ENCODE measurements at places on chromosomes 7 and 10.

GRCh38 chr10:53886325-53887300, 914.4 kb downstream of the PCDH15 start:
- no peak for DNase-seq

GRCh38 chr7:44331682-44332081, 6.3 kb upstream of the CAMK2B start:
- no peak for DNase-seq

- DNase-seq, result peak; percentile 14
Observed at GRCh38 chr10:125283191-125283835, 123.0 kb upstream of the CTBP2 start.

DNA sequence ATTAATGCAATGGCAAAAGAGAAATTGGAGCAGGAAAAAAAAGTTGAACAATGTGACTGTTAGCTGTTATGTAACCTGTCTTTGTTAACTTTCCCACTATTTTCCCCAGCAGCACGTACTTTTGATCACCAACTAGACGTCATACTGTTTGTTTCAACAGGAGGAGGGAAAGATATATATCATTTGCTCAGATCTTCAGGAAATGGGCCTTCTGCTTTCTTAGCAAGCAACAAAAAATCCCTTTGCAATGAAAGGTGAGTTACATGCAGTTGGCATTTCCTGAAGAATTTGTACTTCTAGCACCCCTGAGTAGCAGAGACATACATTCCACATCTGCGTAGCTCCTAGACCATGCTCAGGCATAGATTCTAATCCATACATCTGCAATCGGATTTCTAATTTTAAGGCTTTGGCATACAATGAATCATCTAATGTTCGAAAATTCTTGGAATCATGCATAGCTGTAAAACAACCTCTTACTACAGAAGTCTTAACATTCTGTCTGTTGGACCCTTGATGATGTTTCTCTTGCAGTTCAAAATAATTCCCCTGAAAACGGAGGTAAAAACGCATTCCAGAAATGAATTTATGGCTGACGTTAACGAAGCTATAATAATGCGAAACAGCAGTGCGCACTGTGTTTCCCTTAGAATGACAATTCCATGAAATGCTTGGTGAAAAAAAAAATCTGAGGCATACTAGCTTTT, 286.9 kb upstream of the MGMT start:
- no peak for DNase-seq

DNA sequence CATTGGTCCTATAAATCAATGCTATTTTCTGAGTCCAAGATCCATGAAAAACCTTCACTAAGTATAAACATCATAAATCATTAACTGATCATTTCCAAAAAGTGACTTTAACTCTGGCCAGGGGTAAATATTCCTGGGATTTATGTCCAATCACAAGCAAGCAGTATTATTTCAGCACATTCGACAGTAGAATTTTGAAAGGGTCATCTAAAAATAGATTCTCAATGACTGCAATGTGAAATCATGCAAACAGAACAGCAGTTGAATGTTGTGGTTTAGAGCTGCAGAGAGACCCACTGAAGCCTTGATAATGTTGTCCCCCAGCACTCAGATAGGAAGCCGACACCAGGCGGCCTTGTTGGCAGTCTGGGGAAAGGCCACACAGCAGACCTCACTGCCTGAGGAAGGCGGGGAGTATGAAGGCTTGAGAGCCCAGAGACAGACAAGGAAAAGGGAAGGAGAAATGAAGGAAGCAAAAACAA, 38.1 kb downstream of the FAM107B start:
- peak; percentile 47 for DNase-seq

DNA sequence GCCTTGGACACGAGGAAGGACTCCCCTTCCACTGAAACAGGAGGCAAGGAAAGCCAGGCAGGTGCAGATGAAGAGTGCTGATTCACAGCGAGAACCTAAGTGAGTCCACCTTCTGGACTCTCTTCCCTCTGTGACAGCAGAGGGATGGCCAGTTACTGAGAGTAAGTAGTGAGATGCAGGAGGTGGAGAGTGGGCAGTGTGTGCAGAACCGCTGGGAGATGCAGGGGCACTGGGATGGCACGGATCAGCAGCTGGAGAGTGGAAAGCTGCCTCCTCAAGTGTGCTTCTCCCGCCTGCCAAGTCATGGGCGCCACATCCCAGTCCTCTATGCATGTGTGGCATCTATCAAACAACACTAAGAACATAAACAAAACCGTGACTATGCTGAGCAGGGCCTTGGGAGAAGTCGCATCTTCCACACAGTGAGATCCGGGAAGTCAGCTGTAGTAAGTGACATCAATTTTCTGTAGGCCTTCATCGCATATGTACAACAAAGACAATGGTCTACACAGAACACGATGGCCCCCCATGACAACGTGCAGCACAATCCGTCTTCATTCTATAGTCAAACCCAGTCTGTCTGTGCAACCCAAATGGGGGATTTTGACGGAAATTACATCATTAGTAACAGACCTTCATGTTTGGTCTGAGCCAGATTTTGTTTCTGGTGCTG, 217.4 kb upstream of the KLF14 start:
- no peak for DNase-seq

- DNase-seq, result no peak
Observed at GRCh38 chr10:123175389-123176387, 21.5 kb downstream of the BUB3 start.

- DNase-seq, result no peak
Observed at GRCh38 chr10:43350156-43350555, 21.3 kb upstream of the FXYD4 start.

- peak; percentile 7 for DNase-seq
Observed at GRCh38 chr7:135756191-135756590, 7.6 kb upstream of the FAM180A start.

DNA sequence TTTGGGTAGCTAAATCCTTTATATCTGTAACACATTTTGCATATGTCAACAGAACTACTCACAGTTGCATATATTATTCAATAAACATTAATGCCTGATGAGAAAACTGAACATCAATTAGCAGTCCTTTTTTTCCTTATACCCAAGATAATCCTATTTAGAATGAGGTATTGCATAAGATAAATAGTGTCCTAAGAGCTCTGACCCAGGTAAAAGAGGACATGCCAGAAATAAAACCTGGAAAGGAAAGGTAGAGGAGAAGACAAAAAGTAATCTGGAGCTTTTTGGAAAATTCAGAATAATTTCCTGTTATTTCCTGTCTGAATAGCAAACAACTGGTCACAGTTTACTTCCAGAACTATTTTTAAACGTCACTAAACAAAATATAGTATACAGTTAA, 204.4 kb downstream of the PLXDC2 start:
- no peak for DNase-seq

- no peak for DNase-seq
Observed at GRCh38 chr10:117552156-117552631, 9.6 kb downstream of the EMX2 start.
